Amniotic stem cell (primary cell): ENCODE measurements at places on chromosomes 5 and 9.
A peak's percentile ranks its signal among the peaks of the same experiment; 100 is the strongest.

- peak; percentile 57 for DNase-seq
Observed at GRCh38 chr9:137034709-137035506, 3.0 kb upstream of the FUT7 start.

- no peak for DNase-seq
Observed at GRCh38 chr5:158413122-158413680, 554.3 kb upstream of the CLINT1 start.

DNA sequence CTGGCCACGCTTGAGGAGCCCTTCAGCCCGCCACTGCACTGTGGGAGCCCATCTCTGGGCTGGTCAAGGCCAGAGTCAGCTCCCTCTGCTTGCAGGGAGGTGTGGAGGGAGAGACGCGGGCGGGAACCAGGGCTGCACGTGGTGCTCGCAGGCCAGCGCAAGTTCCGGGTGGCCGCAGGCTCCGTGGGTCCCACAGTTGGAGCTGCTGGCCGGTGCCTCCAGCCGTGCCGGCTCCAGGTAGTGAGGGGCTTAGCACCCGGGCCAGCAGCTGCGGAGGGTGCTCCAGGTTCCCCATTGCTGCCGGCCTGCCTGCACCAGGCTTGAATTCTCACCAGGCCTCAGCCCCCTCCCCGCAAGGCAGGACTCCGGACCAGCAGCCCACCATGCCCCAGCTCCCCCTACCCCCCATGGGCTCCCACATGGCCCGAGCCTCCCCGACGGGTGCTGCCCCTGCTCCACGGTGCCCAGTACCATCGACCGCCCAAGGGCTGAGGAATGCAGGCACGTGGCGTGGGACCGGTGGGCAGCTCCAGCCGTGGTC is 192.8 kb upstream of the IZUMO3 start:
- no peak for DNase-seq

DNA sequence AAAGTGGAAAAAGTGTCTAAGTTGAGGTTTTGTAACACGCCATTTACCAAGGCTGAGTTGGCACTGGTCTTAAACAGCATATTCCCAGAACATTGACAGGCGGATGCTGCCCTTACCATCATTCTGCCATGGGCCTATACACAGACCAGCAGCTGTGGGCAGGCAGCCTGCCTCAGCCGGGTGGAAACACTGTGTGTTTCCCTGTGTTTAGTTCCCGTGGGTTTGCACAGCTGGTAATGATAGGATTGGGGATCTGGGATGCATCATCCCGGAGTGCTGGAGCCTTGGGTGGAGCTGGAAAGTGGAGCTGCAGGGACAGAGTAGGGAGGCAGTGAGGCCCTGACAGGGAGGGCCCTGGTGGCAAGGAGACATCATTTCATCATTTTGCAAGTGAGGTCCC is 5.5 kb upstream of the FGD3 start:
- no peak for DNase-seq

DNA sequence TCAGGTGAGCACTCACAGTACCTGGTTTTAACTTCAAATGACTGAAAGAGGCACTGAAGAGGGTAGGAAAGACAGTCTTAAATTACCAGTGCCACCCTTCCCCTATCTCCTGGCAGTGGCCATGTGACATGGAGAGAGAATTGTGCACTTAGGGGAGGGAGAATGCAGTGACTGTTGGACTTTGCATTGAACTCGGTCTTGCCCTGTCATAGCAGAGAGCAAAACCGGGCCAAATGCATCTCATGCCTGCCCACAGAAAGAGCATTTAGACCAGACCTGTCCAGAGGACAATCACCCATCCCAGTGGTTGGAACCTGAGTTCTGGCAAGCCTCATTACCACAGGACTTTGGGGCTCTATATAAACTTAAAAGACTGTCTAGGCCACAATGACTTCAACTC is 211.8 kb upstream of the SH3GL2 start:
- no peak for DNase-seq

- DNase-seq: no peak
Observed at GRCh38 chr9:129312251-129313122, 134.4 kb upstream of the IER5L start.

DNA sequence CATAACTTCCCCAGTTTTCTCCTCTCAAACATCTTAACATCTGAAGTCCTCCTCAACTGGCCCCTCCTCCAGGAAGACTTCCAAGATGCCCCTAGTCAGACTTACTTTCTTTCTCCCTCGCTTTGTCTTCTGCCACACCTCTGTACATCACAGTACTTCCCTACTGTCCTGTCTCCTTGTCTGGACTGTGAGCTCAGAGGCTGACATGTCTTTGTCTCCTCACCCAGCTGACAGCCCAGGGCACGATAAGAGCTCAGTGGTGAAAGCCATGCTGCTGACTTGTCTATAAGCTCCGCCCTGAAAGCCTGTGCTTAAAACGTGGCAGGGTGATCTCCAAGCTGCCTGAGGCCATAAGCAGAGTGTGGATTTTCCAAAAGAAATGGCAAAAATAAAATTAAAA is 33.0 kb upstream of the SLC25A51 start:
- peak; percentile 55 for DNase-seq

GRCh38 chr5:117590944-117591343 is 1016.3 kb upstream of the SEMA6A start:
- peak; percentile 47 for DNase-seq
